Activated naive CD4-positive, alpha-beta T cell treated with anti-CD3 and anti-CD28 coated beads, Interleukin-2, amount 50 U/mL, for 72 hours (primary cell): ENCODE measurements at places on chromosomes 11 and 22.

DNA sequence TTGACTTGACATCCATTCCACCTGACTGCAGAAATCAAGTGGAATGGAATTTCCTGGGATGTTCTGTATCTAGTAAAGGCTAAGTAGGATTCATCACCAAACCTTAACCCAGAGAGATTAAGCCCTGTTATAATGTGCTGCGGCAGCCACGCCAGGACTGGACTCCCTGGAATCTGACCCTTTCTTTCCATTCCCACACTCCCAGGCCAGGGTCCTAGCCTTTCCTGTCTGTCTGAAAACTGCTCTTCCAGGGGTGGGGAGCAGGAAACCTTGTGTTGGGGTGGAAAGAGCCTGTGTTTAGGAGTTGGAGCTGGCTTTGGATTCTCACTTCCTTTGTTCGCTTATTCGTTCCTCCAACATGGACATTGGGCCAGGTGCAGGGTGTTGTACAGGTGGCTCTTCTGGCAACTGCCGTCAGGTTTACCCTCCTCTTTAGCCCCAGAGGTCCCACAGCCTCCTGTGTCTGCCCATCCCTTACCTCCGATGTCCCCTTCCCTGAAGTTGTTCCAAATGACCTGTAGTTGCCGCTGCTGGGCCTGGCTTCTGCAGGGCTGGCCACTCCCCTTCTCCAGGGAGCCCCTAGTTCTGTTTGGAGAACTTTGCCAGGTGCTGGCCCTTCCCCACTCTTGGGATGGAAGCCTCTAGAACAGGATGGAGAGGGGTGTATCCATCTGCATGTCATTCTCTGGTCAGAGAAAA is 20.5 kb upstream of the PARVB start:
- no peak for DNase-seq

DNA sequence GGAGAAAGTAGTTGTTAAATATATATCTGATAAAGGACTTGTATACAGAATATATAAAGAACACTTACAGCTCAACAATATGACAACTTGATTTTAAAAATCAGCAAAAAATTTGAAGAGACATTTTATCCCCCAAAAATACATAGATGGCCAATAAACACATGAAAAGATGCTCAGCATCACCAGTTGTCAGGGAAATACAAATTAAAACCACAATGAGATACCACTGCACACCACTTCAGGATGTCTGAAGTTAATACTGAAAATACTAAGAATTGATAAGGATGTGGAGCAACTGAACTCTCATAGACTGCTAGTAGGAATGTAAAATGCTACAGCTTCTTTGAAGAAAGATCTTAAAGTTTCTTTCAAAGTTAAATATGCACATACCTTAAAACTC is 49.2 kb downstream of the KREMEN1 start:
- no peak for DNase-seq

- DNase-seq: no peak
These were observed 81.6 kb downstream of the LRRC4C start for GRCh38 chr11:41377709-41378394.

- no peak for DNase-seq
These were observed 269.4 kb downstream of the TMEM135 start for GRCh38 chr11:87307101-87307500.

DNA sequence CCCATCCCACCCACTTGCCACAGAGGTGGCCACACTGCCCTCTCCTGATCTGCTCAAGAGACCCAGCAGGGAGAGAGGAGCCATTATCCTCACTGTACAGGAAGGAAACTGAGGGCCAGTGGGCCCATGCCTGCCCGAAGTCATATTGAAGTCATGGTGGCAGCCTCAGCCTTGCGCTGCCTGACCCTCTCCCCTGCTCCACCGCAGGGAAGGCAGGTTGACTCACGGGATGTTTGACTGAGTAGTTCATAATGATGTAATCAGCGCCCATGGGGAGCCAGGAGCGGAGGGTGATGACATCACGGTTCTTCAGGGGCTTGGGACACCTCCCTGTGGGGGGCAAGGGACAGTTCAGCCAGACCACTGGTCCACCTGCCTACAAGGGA is 6.1 kb upstream of the ARAP1 start:
- no peak for DNase-seq

- DNase-seq: no peak
These were observed 85.8 kb downstream of the TRMU start for GRCh38 chr22:46421267-46421666.

- no peak for DNase-seq
These were observed 7.4 kb downstream of the CNTF start for GRCh38 chr11:58629857-58630256.

DNA sequence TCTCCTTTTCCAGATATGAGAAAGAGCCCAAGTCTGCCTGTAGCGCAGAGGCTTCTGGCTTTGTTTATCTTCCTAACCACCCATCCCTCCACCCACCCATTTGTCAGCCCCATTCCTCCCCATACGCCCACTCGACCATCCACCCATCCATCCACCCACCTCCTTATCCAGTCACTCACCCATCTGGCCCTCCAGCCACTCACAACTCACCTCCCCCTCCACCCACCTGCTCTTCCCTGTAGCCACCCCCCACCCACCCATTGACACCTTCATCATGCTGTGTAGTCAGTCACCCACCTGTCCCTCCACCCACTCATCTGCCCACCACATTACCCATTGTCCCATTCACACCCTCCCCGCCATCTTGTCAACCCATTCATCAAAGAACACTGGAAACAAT is 5.5 kb downstream of the CST6 start:
- no peak for DNase-seq

GRCh38 chr11:117978991-117979390 is 7.2 kb upstream of the IL10RA start:
- no peak for DNase-seq

GRCh38 chr22:17063411-17064106 is 21.2 kb upstream of the IL17RA start:
- DNase-seq: no peak

- peak; percentile 17 for DNase-seq
These were observed 38.0 kb upstream of the ARFGAP3 start for GRCh38 chr22:42895087-42895486.
